Fibroblast of skin of right biceps (primary cell): ENCODE measurements at places on chromosomes 11 and 22.
A peak's percentile ranks its signal among the peaks of the same experiment; 100 is the strongest.

DNA sequence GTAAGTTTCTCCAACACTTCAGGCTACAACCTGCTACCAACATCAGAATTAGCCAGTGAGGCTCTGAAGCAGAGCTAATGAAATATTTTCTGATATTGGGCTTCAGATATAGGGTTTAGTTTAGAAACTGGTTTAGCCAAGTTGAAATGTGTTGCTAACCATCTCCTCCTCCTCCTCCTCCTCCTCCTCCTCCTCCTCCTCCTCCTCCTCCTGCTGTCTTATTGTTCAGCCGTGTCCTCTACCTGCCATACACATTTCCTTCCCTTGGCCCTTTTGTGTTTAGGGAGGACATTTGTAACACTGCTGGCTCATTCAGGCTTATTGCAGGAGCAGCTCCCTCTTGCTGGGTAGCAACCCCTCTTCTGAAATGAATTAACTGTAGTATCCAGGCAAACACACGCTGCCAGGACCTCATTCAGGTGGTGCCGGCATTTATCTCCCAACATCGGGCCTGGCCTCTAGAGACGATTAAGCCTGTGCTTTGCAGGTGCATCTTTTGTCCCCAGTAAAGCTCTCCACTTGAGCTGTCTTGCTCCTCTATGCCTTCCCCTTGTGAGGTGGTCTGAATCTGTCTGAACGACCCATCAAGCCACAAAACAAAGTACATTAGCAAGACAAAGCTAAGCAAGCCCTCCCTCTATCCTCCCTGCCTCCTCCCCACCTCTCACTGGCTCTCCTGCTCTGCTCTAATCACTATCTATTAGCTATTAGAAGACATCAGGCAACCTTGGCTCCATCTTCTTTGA, 82.9 kb downstream of the KCNJ1 start:
- DNase-seq: no peak

GRCh38 chr22:26890870-26891269, 233.5 kb downstream of the MIAT start:
- DNase-seq: peak; percentile 34

GRCh38 chr11:129680907-129681306, 134.7 kb upstream of the TMEM45B start:
- no peak for DNase-seq

GRCh38 chr11:94737171-94737611, 31.0 kb upstream of the AMOTL1 start:
- DNase-seq: peak; percentile 66

DNA sequence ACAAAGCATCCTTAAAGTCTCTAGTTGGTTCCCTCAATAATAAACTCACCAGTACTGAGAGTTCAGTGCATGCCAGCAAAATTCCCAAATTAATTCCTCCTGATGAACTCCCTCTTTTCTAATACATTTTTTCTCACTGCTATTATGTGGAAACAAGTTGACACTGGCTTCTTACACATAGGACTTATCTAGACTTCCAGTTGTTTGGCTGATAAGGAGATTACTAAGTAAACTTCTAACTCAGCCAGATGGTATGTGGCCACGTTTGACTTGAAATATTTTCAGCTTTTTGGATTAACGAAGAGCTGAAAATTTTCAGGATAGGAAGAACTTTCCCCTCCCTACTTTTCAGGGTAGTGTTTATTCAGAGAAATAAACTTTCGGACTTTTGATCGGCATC, 1154.2 kb upstream of the TENM4 start:
- peak; percentile 8 for DNase-seq

DNA sequence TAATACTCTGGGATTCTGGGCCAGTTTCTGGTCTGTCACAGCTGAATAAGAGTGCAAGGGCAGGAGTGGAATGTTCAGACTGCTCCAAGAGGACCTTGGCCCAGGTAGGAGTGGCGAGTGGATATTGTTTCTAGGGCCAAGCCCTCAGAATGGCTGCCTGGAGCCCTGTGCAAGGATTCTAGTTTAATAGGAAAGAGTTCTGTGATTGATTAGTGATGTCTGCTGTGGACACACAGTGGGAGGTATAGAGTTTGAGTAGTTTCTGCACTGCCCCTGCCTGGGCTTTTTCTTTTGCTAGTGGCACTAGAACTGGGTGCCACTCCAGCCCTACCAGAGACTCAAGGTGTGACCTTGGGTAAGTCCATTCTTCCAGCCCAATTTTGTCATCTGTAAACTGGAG, 9.7 kb upstream of the MPPED1 start:
- no peak for DNase-seq
